GM12891 (cell line): ENCODE measurements at places on chromosomes 4 and X.

DNA sequence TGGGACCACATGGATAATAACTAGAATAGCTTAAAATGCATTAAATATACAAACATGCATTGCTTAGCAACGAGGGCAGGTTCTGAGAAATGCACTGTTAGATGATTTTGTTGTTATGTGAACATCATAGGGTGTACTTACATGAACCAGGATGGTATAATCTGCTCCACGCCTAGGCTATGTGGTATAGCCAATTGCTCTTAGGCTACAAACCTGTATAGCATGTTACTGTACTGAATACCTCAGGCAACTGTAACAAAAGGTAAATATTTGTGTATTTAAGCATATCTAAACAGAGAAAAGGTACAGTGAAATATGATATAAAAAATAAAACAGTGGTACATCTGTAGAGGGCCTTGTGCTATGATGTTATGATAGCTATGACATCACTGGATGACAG is 169.2 kb upstream of the IL15 start:
- DNase-seq, result no peak

DNA sequence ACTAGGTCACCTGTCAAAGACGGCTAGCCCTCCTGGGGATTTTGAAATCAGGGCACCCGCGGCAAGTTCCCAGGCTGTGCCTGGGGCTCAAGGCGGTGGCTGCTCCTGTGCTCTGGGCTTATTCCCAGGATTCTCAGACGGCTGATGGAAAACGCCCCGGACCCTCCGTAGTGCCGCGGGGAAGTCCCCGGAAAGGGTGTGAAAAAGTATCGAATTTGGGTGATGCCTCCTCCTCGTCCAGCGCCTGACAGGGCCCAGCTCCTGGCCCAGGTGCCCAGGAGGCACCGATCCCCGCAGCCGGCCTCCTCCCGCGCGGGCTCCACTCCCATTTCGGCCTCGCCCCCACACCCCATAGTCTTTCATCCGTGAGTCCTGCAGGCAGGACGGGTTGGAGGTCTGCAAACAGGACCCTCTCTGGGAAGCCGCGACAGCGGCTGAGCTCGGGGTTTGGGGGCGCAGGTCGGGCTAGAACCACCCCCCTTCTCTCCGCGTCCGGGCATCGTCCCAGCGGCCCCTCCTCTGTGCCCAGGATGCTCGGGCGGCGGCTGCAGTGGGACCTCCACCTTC is 1.1 kb upstream of the NSG1 start:
- DNase-seq, result no peak

DNA sequence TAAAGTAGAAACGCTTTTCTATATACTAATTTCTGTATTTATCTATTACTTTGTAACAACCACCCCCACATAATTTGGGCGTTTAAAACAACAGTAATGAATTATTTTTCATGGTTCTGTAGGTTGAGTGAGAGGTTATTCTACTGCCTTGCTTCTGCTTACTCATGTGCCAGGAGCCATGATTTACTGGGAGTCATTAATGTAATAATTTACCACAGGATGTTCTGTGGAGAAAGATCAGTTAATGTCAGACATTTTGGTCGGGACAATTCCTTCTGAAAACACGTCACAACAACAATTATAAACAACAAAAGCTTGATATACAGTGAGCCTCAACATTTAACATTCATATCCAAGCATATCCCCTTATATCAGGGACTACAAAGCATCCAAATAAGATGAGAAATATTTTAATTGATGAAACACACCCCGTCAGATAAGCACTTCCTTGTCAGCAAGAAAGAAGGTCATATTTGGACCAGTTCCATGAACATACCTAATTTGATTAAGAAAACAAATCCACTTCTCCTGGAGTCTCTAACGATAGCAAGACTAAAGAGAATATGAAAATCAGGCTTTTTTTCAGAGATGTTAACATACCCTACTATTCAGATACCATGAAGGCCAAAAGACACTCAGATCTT is 238.5 kb downstream of the PRDM5 start:
- DNase-seq, result no peak

GRCh38 chrX:37302569-37302968 is 46.6 kb upstream of the PRRG1 start:
- DNase-seq, result no peak

DNA sequence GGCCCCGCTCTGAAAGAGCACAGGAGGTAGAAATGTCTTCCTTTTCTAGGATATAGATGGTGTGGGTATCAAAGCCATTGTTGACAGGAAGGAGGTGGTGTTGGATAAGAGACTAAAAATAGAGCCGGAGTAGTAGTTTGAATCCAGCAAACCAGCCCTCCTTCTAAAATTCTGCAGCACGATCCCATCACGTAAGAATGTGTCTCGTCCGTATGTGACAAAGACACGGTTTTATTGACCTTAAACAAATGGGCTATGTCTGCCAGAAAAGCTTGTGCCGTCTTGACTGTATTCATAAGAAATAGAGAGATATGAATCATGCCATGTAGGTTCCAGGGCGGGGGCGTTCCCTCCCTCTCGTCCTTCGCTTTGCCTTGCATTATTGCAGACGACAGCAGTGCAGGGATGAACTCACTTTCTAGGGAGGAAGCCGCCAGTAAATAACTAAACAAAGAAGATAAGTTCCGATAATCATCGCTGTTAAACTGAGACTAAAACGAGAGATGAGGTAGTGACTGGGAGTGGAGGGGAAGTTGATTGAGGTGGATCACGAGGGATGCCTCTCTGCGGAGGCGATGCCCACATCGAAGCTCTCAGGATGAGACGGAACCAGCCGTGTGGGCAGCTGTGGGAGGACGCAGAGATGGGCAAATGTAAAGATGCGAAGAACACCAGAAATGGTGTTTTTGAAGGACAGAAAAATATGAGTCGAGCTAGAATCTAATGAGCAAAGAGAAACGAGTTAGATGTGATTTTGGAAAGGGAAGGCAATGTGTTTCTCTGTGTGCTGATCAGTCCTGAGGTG is 3.4 kb downstream of the TENM3 start:
- DNase-seq, result no peak
